Calu3 (cell line): ENCODE measurements at places on chromosomes 6 and 20. TPM values are rescaled to one million over a fixed set of nuclear protein-coding genes. Genes with fewer than 3 reads are reported as not detected.

Gene RBM12
- 125 and 133 TPM in 2 replicates for total RNA-seq

Gene FAM50B
- 5.8 and 7.8 TPM in 2 replicates for total RNA-seq

Gene FBXO9
- 91.2 and 94.5 TPM in 2 replicates for total RNA-seq

Gene FAM209B
- not detected in 2 replicates for total RNA-seq

- peak; percentile 3 for DNase-seq
Measured at GRCh38 chr6:115969207-115969929, 91.3 kb downstream of the FRK start.

GRCh38 chr6:165843121-165843520 lies 180.1 kb upstream of the PDE10A start:
- no peak for DNase-seq

GRCh38 chr6:110731196-110731595 lies 84.1 kb downstream of the CDK19 start:
- no peak for DNase-seq

- DNase-seq, result peak; percentile 97
Measured at GRCh38 chr20:33667676-33668465, 1.1 kb downstream of the ACTL10 start.

GRCh38 chr20:6588296-6588695 lies 179.2 kb upstream of the BMP2 start:
- DNase-seq, result no peak

GRCh38 chr6:17341891-17342290 lies 51.5 kb upstream of the CAP2 start:
- DNase-seq, result no peak

DNA sequence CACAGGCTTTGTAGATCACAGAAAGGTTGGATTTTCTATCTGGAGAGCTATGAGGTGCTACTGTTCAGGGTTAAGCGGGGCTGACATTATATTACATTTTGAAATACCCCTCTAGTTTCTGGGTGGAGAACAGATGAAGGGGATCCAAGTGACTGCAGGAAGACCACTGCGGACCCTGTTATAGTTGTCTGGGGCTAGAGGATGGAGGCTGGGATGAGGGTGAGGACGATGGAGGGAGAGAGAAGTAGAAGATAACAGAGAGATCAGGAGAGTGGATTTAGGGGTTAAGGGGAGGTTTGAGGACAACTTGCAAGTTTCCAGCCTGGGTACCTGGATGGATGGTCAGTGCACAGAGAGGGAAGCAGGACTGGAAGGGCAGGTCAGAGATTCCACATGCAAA lies 43.5 kb upstream of the TGM2 start:
- DNase-seq, result no peak

GRCh38 chr6:165767228-165767627 lies 104.2 kb upstream of the PDE10A start:
- DNase-seq, result no peak
